ENCODE measurements at places on chromosomes 1 and 21. TPM values are rescaled to one million over a fixed set of nuclear protein-coding genes. Genes with fewer than 3 reads are reported as not detected.

- DNase-seq = peak; percentile 49
Observed at GRCh38 chr1:115980998-115981993, 5.0 kb downstream of the SLC22A15 start.

- no peak for DNase-seq
Observed at GRCh38 chr21:43330306-43330881, 96.5 kb downstream of the SIK1 start.

- no peak for DNase-seq
Observed at GRCh38 chr21:26036916-26037315, 133.7 kb downstream of the APP start.

Gene PEAR1
- 53.5 TPM for total RNA-seq

Gene RPE65
- not detected for total RNA-seq

- DNase-seq = no peak
Observed at GRCh38 chr1:155976062-155976912, 2.1 kb downstream of the ARHGEF2 start.

Gene CAMSAP2
- 37.3 TPM for total RNA-seq

- no peak for DNase-seq
Observed at GRCh38 chr1:31793086-31793485, 22.7 kb downstream of the SPOCD1 start.

GRCh38 chr1:233584376-233584775 is 29.5 kb upstream of the KCNK1 start:
- no peak for DNase-seq

DNA sequence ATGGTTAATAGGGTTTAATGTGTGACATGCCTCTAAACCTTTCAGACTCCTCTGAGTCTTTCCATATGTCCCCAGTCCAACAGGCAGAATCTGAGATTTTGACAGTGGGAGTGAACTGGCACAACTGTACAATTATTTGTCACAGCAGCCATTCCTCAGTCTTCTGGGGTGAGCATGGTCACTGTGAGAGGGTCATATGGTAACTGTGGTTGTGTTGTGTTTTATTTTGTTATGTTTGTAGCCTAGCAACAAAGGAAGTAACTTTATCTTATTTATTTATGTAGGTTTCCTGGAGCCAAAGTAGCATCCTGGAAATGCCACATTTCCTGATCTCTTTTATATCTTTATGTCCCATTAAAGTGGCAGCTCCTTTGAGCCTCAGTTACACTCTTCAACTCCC is 1067.9 kb downstream of the TTLL7 start:
- peak; percentile 72 for DNase-seq

DNA sequence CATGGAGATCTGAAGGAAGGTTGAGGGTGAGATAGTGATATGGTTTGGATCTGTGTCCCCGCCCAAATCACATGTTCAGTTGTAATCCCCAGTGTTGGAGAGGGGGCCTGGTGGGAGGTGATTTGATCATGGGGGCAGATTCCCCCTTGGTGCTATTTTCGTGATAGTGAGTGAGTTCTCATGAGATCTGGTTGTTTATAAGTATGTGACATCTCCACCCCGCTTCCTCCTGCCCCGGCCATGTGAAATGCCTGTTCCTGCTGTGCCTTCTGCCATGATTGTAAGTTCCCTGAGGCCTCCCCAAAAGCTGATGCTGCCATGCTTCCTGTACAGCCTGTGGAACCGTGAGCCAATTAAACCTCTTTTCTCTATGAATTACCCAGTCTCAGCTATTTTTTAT is 451.9 kb upstream of the VAMP3 start:
- no peak for DNase-seq

DNA sequence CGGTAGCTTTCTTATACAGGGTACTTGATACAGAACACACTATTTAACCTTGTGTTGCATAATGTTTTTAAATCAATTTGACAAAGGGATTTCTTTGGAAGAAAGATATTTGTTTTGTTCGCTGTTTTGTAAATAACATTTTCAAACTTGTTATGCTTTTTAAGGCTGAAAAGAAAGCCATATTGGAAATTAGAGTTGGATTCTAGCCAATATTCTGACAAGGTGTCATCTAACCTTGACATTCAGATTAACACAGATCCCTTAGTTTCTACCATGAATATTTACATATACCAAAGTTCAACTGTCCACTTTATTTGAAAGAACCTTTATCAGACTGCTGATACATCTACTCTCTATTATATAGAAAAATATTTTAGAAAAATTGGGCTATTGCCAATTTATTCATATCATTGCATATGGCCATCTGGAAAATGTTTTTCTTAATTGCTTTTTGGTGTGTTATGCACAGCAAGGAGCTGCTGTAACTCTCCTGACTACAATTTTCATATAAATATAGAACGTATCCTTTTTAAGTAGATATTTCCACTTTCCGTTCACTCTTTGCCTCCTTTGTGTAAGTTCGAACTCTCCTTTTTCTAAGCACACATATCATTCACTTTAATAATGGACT is 206.3 kb downstream of the NCAM2 start:
- DNase-seq = no peak

GRCh38 chr1:116769561-116769977 is 15.3 kb downstream of the CD2 start:
- peak; percentile 32 for DNase-seq

- DNase-seq = peak; percentile 2
Observed at GRCh38 chr1:148158341-148159003, 6.4 kb upstream of the NBPF11 start.

DNA sequence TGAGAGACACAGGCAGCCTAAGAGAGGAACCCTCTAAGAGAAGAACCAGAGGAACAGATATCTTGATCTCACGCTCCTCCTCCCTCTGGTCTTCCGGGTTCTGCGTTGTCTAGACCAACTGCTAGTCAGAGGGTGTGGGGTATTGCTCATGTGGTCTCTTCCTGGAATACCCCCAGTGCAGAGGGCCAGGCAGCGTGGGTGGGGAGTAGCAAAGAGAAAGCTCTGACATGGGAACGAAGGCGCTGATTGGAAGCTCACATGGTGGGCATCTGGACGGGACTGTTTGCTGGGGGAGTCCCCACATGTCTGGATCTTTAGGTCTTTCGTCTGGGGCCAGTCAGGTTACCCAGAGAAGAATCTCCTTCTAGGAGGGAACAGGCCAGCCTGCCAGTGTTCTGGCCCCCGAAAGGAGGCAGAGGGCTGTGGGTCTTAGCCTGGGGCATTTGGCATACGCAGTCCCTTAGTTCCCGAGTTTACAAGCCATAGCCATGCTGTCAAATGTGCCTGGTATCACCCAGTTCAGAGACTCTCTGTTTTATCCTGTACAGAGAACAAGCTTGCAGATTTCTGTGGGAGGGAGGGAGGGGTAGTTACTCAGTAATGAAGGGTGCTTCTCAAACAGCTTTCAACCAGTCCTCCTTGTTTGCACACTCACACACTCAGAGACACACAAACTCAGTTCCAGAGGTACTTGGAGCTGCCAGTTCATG is 18.3 kb upstream of the IL6R start:
- DNase-seq = no peak

- DNase-seq = no peak
Observed at GRCh38 chr1:8365661-8366362, 47.9 kb downstream of the SLC45A1 start.

- DNase-seq = peak; percentile 76
Observed at GRCh38 chr1:62076286-62076685, 118.4 kb upstream of the L1TD1 start.

Gene SPRR5
- not detected for total RNA-seq

Gene GPR25
- total RNA-seq = not detected

Gene CENPF
- 22.3 TPM for total RNA-seq

Gene MARCKSL1
- 147 TPM for total RNA-seq

DNA sequence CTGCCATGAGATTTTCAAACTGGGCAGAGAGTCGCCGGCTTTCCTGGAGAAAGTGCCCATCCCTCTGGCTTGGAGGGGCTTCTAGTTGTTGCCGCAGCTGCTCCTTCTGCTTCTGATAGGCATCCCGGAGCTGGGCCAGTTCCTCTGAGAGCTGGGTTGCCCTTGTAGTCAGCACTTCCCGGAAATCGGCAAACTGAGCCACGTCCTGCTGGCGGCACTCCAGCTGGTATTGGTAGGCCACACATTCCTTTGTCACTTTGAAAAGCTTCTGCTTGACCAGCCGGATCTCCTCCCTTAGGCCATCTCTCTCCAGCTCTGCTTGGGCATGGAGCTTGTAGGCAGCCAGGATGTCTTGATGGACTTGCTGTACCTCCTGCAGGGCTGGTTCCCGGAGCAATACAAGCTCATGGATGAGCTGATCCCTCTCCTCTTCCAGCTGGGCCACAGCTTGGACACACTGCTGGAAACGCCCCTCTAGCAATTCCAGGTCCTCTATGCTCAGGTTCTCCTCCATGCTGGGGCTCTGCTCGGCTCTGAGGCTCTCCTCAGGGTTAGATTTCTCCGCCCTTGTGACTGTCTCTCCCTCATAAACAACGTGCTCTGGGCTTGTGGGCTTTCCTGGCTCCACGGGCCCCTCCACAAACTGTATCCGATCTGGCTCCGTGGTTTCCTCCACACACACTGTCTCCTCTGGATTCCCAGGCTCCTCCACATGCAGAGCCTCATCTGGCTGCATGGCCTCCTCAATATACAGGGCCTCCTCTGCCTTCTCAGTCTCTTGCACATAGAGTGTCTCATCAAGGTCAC is 7.3 kb downstream of the SYNC start:
- peak; percentile 81 for DNase-seq

DNA sequence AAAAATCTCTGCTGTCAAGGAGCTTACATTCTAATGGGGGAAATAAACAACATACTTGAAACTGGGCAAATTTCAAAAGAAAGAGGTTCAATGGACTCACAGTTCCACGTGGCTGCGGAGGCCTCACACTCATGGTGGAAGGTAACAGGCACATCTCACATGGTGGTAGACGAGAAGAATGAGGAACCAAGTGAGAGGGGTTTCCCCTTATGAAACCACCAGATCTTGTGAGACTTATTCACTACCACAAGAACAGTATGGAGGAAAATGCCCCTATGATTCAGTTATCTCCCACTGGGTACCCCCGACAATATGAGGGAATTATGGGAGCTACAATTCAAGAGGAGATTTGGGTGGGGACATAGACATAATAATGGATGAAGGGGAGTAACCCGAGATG is 226.4 kb downstream of the ZP4 start:
- DNase-seq = no peak

- DNase-seq = no peak
Observed at GRCh38 chr1:42847721-42848460, 1.5 kb downstream of the ZNF691 start.

- no peak for DNase-seq
Observed at GRCh38 chr1:116352349-116352813, 20.7 kb upstream of the ATP1A1 start.

Gene SLC22A15
- not detected for total RNA-seq

GRCh38 chr1:117669572-117669971 is 63.7 kb downstream of the TENT5C start:
- no peak for DNase-seq

- peak; percentile 76 for DNase-seq
Observed at GRCh38 chr1:224852901-224853568, 76.4 kb upstream of the DNAH14 start.

GRCh38 chr1:109274533-109275476 is 8.1 kb downstream of the PSRC1 start:
- DNase-seq = no peak

- DNase-seq = no peak
Observed at GRCh38 chr1:220917535-220918209, 38.4 kb downstream of the HLX start.

Gene GALNT2
- total RNA-seq = 49.4 TPM

Gene MYOG
- total RNA-seq = not detected

DNA sequence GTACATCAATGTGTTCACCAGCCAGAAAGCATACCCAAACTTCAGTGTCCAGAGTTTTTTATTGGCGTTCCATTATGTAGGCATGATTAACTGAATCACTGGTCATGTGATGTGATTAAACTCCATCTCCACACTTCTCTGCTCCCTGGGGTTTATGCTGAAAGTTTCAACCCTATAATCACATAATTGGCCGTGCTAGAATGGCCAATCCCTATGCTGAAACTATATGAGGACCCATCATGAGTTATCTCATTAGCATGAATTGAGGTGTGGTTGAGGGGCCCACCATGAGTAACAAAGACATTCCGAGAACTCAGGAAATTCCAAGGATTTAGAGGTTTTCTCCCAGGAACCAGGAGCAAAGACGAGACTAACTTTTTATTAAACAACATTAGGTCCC is 31.8 kb upstream of the FBXO28 start:
- DNase-seq = no peak

Gene CFAP107
- not detected for total RNA-seq

Gene KCNK2
- total RNA-seq = under 0.01 TPM

Gene TGFB2
- 36.2 TPM for total RNA-seq

Gene TMEM52
- total RNA-seq = not detected

Gene LCE3D
- not detected for total RNA-seq

Gene DEGS1
- total RNA-seq = 115 TPM

GRCh38 chr1:154863315-154864174 is 6.5 kb downstream of the KCNN3 start:
- peak; percentile 84 for DNase-seq

Gene CLCA1
- total RNA-seq = not detected

Gene EFNA3
- 2.2 TPM for total RNA-seq

Gene KLHDC7A
- 0.17 TPM for total RNA-seq

DNA sequence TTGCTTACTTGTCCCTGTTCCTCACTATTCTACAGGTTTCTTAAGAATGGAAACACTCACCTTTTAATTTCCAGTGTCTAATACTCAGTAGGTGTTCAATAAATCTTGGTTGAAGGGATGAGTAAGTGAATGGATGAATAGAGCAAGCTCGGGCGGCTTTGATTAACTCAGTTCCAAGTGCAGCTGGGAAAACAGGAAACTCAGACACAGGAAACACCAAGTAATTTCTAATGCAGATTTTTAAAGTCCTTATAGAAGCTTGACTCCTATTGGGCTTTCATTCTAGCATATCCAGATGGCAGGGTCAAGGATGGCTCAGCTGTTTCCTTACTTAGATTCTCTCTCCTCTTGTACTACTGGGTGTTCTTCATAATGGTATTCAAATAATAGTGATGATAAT is 14.0 kb downstream of the CAMK1G start:
- DNase-seq = peak; percentile 84

Gene RNF186
- total RNA-seq = not detected

- peak; percentile 85 for DNase-seq
Observed at GRCh38 chr1:209692745-209693504, 11.7 kb upstream of the HSD11B1 start.

GRCh38 chr1:218518216-218518740 is 173.1 kb downstream of the TGFB2 start:
- no peak for DNase-seq

Gene CRYAA
- total RNA-seq = not detected

DNA sequence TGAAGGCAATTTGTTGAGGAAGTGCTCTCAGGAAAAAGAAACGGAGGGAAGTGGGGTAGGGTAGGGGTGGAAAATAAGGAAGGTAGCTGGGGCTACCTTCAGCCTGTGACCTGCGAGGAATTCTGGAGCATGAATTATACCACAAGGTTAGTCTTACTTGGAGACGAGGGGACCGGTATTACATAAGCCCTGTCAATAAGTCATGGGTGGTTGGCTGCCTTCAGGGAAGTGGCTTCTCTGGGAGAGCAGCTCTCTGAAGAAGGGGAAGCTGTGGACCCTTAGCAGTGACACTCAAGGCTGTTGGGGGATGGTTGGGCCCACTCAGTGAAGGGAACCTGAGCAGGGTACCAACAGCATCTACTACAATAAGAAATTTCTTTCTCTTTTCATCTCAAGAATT is 111.3 kb downstream of the TNFSF18 start:
- DNase-seq = no peak

GRCh38 chr1:44029911-44030604 is 1.2 kb downstream of the SLC6A9 start:
- DNase-seq = peak; percentile 85

Data from dermis blood vessel endothelial cell (primary cell).